AG08396 (cell line): ENCODE measurements at places on chromosomes 12 and 14.

DNA sequence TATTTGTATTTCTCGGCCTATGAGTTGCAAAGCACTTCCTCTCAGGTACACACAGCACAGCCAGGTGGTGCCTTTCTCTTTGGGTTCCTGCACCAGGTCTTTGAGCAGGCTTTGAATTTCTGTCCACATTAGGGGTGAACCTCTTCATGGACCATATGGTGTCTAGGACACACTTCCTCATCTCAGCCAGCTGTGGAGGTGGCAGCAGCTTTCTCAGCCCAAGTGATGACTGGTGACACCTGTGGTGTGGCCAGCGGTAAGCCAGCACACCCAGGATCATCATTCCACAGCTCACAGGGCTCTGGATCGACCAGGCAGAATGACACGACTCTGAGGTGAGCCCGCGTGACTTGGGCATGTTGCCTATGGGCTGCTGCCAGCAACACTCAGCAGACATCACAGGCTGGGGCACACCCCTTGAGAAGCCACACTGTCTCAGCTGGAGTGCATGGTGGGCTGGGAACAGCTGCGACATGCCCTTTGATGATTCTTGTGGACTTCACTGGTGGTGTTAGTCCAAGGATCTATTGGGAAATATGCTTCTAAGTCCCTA is 36.8 kb downstream of the SLC5A8 start:
- no peak for DNase-seq

GRCh38 chr12:12331244-12331771 is 18.7 kb downstream of the MANSC1 start:
- DNase-seq = no peak

DNA sequence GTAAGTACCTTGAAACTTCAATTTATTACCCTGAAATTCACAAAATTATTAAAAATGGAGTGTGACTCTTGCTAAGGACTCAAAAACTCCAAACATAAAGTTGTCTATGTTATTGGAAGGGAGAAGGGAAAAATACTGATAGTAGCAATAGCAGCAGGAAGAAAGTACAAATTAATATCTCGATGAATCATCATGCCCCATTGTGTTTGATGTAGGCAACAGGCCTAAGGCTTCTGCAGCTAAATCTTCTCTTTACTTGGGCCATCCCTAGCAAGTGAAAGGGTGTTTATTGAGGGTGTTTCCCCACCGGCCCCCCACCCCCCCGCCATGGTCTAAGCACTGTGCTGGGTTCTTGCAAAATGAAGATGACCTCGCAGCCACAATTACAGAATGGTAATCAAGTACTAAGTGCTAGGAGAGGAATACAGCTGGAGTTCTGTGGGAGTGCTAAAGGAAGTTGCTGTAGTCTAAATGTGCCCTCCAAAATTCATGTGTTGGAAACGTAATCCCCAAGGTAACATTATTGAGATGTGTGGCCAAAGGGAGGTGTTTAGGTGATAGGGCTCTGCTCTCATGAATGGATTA is 76.5 kb downstream of the SNAPC1 start:
- DNase-seq = no peak

- no peak for DNase-seq
These were observed 4.4 kb upstream of the BTBD7 start for GRCh38 chr14:93337143-93337753.

DNA sequence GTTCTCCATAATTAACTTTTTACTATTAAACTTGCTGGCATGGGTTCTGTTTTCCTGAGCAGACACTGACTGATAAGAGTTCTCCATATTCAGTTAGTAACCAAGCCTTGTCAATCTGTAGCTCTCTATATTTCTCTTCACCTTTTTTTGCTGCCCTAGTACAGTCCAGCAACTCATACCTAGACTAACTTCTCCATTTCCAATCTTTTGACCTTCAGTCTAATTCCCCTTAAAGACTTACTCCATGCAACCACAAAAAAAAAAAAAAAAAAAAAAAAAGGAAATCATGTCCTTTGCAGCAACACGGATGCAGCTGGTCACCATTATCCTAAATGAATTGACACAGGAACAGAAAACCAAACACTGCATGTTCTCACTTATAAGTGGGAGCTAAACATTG is 125.7 kb upstream of the KRAS start:
- DNase-seq = no peak

DNA sequence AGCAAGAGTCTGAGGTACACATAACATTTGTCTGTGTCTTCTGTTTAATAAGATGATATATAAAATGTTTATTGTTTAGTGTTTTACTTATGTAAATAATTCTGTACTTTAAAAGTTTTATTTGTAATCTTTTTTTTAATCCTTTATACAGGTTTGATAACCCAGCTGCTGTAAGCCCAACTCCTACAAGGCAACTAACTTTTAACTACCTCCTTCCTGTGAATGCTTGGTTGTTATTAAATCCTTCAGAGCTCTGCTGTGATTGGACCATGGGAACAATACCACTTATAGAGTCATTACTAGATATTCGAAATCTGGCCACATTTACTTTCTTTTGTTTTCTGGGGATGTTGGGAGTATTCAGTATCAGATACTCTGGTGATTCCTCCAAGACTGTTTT is 24.1 kb downstream of the TMTC3 start:
- DNase-seq = no peak

GRCh38 chr14:32350020-32350419 is 20.9 kb downstream of the AKAP6 start:
- DNase-seq = no peak

- DNase-seq = no peak
These were observed 73.5 kb upstream of the SAV1 start for GRCh38 chr14:50741567-50741966.

- no peak for DNase-seq
These were observed 7.2 kb downstream of the HHIPL1 start for GRCh38 chr14:99651953-99652746.

DNA sequence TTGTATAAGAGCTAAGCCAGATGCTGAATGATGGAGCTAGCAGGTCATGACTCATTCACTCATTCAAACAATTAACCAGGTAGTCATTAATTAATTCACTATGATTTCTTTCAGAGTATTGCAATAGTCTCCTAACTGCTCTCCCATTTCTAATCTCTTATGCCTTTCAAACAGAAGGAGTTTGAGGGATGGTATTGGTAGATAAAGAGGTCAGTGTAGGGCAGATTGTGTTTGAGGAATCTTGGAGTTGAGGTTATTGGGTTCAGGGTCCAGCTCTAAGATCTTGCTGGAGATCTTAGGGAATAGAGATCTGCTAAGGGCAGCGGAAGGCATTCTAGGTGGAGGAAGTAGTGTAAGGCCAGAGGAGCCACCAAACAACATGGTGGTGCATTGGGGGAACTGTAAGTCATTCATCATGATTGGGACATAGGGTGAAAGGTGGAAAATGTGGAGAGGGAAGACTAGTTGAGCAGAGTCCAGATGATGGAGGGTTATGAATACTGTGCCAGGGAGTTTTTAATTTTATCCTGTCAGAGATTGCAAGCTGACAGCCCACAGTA is 11.7 kb downstream of the DGKA start:
- DNase-seq = no peak

DNA sequence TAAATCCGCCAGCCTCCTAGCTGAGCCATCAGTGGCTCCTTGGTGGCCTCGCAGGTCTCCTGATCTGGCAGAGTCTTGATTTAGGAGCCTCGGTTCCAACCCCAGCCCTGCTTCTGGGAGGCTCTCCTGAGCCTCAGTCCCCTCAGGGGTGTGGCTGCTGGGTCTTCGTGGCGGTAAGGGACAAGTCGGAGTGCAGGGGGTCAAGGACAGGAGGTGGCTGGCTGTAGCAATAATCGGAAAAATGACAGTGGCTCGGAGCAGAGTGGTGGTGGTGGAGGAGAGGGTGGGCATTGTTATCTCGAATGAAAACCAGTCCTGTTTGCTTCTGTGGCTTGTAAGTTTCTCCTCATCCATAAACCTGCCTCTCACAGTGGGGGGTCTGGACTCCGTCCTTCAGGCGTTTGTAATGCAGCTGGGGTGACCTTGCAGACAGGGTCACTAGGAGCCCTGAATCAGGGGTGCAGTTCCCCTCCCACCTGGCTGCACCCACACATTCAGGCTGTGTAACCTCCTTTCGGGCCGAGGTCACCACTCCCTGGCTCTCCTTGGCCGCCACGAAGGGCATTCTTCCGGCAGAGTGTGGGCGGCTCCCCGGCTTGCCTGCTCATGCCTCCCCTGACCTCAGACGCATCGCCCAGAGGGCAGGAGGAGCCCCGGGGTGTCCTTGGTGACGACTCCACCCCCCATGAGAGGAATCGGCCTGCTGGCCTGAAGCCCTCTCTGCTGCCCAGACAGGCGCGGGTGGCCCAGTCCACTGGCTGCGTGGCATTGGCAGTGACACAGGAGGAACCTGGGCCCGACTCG is 8.1 kb downstream of the BCL7A start:
- no peak for DNase-seq

DNA sequence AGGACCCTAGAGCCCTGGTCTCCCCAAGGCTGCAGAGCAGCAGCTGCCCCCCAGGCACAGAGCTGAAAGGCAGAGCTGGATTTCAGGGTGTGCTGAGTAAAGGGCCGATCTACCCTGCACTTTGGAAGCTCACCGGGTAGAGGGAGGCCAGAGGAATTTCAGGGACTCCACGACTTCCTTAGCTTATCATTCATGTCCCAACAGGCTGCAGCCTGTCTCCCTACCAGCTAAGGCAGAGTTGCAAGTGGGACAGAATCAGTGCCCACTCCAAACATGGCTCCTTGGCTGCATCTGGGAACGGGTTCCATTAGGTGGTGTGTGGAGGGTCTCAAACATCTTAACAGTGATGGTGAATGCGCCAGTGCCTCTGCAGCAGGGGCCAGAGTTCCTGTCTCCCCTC is 27.5 kb downstream of the MMAB start:
- DNase-seq = no peak

GRCh38 chr14:48435221-48435620 is 759.8 kb upstream of the MDGA2 start:
- DNase-seq = no peak

DNA sequence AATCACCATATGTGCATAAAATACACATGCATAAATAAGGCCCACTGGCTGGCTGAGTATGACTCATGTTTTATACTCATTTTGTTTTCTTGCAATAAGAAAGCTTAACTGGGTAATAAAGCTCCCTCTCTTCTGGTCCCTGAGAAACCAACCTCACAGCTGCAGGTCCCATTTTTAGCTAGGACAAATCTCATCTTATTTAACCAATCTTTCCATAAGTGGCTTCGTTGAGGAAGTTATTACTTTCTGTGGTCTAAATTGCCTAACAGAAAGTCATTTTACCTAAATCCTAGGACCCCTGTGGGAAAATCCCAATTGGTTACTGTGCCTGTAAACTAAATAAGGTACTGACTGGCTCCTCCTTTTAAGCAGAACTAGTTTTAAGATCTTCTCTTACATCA is 232.8 kb upstream of the FBXO33 start:
- DNase-seq = no peak

- DNase-seq = no peak
These were observed 75.7 kb downstream of the DIP2B start for GRCh38 chr12:50580436-50580835.

- DNase-seq = no peak
These were observed 78.7 kb downstream of the TXNDC16 start for GRCh38 chr14:52473557-52473956.

DNA sequence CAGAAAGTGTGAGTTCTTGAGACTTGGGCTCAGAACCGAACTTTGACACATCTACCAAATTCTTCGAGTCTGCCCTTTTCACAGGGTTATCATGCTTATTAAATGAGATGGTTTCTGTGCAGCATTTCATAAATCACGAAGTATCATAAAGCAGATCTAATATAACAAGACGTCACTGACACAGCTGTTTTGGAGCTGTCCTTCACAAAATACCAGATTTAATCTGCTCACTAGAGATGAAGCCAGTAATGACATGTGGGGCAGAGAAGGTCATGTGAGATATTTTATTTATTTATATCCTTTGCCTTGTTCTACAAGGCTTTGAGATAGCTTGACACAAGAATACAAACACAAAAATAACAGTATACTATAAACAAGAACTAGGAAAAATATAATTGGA is 127.0 kb downstream of the RPAP3 start:
- no peak for DNase-seq

DNA sequence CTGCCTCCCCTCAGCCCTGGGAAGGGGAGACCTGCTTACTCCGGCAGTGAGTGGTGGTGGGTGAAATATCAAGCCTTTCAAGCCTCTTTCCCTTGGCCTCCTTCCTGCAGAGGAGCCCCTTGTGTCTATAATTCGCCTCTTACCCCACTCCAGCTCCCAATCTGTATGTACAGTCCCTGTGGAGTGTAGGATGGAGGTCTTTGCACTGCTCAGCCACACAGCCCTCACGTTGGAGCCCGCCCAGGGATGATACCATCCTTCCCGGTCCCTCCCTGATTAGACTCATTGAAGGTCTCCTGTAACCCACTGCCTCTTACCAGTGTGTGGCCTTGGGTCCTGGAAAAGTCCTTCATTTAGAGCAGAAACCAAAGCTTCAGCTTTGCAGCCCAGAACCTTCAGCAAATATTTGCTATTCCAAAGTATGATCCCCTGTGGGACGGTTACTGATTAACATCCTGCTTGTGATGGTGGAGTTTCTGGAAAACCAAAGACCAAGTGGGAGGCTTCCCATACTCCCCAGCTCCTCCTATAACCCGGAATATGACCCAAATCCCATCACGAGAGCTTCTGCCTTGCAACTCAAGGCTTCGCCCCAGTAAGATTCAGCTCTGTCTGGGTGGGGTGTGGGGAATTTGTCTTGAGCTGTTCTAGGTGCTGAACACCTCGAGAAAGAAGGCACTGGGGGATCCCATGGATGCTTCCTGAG is at the start of gene SERPINA10:
Gene SERPINA10 (minus strand): TSS at position 397 of the 706 bp plus-strand sequence. CDS start 2,675 bp downstream, outside the sequence.
- DNase-seq = no peak

GRCh38 chr12:9361879-9362326 is 153.7 kb upstream of the PZP start:
- no peak for DNase-seq

DNA sequence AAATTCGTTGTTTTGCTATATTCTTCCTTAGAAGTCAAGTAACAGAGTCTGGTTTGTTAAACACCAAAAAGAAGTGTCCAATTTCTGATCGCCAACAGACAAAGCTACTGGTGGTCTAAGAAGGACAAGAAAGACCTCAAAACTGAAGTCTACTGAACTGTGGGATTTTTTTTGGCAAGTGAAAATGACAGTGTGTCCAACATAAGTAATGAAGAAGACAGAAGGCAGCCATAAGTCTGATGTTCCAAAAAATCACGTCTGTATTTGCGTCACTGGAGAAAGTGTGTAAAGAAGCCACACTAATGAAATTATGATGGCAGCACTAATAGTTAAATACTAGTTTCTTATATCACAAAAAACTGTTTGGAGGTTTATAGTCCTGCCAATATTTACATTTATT is 32.6 kb downstream of the WASHC3 start:
- no peak for DNase-seq

- no peak for DNase-seq
These were observed 451 bp downstream of the IRAK3 start for GRCh38 chr12:66189486-66189843.

GRCh38 chr12:125329239-125330102 is 264.2 kb downstream of the AACS start:
- DNase-seq = no peak
